ENCODE measurements at places on chromosomes 16 and 17.

DNA sequence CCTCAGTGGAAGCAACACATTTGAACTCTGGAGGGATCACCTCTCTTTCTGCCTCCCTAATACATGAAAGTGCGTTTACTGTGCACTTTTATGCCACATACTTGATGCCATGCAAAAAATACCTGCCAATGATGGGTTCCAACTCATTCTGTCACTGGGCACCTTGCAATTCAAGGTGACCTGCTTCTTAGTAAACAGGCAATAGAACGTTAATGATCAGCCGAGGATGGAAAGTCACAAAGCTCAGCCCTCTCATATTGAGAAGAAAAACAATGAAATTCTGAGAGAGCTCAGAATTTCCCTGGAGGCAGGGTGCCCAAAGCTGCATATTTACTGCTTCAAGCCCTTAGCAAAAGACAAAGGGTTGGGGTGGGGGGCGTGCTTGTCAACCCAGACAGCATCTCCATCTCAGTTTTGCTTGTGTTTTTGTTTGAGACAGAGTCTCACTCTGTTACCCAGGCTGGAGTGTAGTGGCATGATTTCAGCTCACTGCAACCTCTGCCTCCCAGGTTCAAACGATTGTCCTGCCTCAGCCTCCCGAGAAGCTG is 23.2 kb downstream of the LITAF start:
- no peak for DNase-seq

DNA sequence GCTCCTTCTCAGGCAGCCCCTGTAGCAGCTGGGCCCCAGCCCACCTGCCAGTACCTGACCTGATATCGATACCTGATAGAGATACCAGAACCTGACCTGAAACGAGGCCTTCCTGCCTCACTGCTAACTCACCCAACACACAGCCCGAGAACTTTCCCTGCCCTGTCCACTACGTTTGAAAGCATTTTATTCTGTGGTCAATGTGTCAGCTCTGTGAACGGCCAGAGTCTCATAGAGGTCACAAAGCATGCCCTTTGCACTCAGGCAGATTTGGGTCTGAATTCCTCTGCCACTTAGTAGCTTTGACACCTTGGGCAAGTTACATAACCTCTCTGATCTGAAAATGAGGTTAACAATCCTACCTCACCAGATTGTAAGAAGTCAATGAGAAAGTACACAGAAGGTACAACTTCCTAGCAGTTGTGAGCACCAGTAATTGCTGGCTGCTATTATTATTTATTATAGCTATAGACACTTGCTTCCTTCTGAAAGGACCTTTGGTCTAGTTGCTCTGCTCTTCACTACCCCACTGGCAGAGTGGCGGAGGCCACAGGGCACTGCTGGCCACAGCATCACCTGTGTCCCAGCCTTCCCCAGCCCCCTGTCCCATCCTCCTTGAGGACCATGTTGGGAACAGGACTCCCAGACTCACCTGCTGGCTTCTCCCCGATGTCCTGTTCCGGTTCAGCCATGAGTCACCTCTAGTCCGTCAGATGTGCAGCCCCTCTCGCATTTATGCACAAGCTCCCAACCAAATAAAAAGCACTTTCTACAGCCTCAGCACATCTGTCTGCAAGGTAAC is 895 bp downstream of the ANKRD40CL start:
- DNase-seq = no peak

DNA sequence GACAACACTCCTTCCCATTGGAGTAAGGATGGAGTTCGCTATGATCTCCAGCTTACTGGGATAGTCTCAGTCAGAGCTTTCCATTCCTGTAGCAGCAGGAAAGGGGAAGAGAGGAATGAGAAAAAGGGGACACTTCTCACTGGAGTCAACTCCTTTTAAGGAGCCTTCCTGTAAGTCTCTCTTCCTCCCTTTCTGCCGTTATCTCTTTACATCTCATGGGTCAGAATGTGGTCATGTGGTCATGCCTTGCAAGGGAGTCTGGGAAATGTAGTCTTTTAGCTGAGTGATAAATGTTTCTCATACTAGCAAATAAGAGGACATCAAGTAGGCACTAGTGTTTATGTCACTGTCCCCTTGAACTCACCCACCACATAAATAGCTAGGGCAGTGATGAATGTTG is 227.3 kb downstream of the HAPSTR1 start:
- DNase-seq = no peak

- no peak for DNase-seq
Observed at GRCh38 chr17:8133941-8134340, 10.0 kb upstream of the HES7 start.

GRCh38 chr16:30353438-30354129 is 1.5 kb downstream of the CD2BP2 start:
- DNase-seq = no peak

- DNase-seq = no peak
Observed at GRCh38 chr16:80583466-80583865, 42.7 kb downstream of the DYNLRB2 start.

DNA sequence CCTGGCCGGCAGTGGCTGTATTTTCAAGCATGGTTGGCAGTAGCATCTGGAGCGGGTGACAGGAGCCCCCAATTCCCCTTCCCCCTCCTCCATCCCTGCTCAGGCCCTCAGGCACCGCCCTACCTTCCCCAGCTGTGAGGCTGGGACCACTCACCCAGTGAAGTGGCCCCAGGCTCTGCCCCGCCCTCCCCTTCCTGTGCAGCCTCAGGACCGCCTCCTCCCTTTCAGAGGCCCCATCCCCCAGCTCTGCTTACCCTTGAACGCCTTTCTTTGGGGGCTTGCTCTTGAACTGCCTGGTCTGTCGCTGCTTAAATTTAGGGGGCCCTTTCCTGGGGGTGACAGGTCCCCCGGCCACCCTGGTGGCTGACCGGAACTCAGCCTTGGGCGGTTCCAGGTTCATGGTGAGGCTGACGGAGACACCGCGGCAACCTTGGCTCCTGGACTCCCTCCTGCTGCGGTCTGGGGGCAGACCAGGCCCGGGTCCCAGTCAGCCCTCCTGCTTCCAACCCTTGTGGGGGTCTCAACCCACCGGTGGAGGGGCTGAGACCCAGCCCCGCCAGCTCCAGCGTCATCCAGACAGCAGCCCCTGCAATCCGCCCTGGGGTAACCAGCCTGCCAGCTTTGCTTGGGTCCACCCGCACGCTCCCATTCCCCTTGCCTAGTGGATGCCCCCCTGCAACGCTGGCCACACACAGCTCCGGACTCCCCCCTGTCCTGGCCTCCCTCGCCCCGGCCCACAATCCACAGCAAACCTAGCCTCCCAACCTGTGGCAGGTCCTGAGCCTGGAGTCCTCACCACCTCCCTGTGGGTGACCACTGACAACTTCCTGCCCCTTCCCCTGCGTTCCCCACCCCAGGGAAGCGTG is 3.2 kb downstream of the PDE6G start:
- DNase-seq = no peak

- DNase-seq = no peak
Observed at GRCh38 chr16:19657831-19658230, 60.2 kb downstream of the KNOP1 start.

- DNase-seq = no peak
Observed at GRCh38 chr17:42775534-42776098, 2.4 kb downstream of the VPS25 start.

DNA sequence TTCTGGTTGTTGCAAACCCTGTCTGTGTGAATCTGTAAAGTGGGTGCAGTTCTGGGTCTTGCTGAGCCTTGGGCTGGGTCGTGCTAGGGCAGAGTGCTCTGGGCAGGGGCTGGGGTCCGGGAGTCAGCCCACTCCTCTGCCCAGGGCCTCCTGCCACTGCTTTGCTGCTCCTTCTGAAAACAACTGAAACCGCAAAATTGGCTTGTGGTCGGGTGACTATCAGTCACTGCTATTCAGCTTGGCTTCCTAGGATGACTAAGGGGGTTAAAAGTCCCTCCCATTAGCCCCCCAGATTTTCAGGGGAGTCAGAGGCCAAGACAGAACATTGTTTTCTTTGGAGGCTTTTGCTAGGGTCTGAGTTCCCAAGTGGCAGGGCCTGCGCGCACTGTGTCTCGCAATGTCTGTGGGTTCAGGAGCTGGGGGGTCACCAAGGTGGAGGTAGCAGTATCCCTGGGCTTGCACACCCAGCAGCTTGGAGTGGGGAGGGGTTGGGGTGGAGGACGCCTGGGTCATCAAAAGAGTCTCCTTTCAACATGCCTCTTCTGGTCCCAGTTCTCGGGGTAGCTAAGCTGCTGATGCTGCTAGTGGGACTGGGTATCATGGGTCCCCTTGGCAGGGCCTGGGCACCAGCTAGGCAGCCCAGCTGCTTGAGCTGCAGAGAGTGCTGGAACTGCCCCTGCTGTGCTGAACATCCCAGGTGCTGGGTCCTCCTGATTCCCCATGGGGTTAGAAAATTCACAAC is 13.5 kb upstream of the TBX21 start:
- no peak for DNase-seq

DNA sequence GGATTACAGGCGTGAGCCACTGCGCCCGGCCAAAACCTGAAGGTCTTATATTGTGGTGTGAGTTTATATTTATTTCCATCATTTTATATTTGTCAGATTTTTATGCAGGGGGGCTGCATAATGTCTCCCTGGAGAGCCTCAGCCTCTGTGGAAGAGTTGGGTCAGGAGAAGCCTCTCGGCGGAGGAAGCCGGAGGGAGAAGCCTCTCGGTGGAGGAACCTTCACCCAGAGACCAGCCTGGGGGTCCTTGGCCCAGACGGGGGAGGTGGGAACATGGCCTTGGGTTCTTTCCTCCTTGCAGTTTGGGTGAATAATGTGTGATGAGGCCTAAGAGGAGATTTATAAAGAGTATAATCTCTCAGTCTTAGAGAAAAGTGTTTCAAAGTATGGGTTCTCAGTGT is 22.4 kb upstream of the ZNF750 start:
- no peak for DNase-seq

DNA sequence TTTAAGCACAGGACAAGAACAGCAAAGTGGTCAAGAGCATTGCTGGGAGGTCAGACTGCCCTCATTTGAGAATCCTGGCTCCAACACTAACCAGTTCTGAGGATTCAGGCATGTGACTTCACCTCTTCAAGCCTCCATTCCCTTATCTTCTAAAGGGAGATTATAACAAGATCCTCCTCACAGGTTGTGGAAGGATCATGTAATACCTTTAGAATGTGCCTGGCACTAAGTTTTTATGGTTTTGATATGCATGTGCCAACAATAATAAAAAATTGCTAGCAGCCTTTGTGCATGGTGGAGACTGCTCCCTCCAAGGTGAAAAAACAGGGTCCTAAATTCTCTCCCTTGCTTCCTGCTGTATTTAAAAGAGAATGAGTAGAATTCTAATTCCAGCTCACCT is 36.0 kb upstream of the ADAMTS18 start:
- DNase-seq = no peak

All from stimulated activated CD4-positive, alpha-beta T cell treated with anti-CD3 and anti-CD28 coated beads, Interleukin-15, amount 100 ng/mL, for 1 hour (primary cell).